ENCODE measurements at places on chromosomes 4 and X.

DNA sequence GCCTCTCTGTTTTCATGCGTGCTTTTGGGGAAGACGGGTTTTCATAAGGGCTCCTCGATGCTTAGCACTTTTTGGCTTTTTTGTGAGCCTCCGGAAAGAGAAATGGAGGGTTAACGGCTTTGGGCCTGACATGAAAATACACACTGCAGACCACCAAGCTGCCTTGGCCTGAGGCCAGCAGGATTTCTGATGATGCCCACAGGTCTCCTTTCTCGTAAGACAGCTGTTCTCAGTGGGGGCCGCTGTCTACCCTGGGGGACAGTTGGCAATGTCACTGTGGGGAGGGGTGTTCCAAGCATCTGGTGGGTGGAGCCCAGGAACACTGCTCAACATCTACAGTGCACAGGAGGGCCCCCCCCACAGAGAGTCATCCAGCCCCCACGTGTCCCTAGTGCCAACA is 29.4 kb upstream of the CLDN34 start:
- no peak for DNase-seq

GRCh38 chr4:120395746-120396145 is 329.1 kb upstream of the MAD2L1 start:
- DNase-seq: no peak

GRCh38 chr4:54165438-54165837 is 63.7 kb upstream of the PDGFRA start:
- no peak for DNase-seq

DNA sequence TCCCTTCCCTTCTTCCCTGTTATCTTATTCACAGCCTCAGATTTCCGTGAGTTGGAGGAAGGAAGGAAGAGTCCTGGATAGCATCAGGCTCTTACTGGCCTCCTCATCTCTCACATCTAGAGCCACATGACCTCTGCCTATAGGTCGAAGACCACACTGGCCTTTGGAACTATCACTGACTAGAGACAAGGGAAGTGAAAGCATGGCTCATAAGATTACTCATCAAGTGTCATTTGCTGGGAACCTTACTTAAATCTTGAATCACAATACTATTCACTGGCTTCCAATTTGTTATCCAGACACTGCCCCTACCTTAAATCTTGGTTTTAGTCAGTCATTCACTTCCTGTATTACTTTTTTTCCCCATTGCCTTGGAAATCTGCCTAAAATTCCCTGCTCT is 61.6 kb upstream of the MTMR8 start:
- no peak for DNase-seq

DNA sequence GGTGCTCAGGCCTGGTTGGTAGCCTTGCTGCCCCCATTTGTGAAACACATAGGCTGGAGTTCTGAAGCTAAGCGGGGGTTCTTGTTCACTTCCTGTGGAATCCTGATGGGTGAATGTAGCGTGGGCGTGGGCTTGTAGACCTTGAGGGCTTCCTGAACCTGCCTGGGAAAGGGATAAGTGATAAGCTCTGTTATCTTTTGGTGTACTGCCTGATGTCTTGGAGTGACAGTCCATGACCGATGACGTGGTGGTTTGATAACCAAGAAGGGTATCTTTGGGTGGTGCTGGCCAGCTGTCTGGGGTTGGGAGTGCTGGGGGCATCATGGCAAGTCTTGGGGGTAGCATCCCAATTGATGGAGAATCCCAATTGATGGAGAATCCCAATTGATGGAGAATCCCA is 17.5 kb upstream of the WDR1 start:
- DNase-seq: no peak

- DNase-seq: no peak
These were observed 98.8 kb upstream of the NDP start for GRCh38 chrX:44071847-44072551.

DNA sequence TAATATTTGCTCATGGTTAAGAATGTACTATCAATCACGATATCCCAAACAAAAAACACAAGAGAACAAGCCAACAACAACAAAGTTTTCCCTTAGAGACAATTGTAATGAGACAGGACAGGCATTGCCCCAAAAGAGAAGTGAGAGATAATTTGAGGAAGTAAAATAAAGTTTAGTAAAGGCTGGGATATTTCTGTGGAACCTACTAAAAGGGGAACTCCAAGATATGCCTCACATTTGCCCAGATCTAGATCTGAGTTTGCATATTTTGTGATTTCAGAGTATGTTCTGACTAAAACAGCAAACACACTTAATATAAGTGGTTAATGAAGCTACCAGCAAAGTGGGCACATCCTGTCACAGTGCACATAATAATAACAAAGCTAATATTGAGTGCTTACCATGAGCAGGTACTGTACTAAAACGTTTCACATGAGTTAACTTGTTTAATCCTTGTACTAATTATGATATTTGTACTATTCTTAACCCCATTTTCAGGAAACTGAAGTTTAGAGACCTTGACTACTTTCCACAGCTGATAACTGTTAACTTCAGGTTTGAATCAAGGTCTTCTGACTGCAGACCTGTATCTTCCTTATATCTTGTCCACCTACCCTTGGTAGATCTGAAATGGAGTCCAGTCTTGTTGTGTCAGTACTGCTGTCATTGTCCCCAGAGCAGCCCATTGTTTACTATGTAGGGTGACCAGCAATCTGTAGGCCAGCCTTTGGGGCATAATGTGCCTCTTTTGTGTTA is 26.0 kb upstream of the BMP2K start:
- no peak for DNase-seq

DNA sequence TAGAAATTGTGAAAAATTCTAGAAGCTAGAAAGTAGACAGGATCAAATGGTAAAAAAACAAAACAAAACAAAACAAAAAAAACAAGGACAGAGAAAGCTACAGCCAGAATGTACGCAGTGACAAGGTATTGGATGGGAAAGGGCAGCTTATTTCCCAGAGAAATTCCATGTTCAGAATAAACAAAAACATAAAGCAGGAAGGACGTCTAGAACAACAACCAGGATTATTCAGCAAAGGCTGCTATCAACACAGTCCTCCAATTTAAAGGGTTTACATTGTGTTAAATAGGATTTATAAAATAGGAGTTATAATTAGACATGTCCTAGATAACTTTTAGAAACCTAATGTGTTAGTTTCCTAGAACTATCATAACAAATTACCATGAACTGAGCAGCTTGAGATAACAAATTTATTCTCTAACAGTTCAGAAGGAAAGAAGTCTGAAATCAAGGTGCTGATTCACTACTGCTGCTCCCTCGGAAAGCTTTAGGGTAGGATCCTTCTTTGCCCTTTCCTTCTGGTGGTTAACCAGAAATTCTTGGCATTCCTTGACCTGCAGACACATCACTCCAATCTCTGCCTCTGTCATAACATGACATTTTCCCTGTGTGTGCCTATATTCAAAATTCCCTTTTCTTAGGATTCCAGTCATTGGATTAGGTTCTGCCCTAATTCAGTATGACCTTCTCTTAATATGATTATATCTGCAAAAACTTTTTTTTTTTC is 175.6 kb downstream of the SNCA start:
- DNase-seq: no peak

- DNase-seq: no peak
These were observed 79.3 kb downstream of the CBLL2 start for GRCh38 chrX:22351966-22352365.

DNA sequence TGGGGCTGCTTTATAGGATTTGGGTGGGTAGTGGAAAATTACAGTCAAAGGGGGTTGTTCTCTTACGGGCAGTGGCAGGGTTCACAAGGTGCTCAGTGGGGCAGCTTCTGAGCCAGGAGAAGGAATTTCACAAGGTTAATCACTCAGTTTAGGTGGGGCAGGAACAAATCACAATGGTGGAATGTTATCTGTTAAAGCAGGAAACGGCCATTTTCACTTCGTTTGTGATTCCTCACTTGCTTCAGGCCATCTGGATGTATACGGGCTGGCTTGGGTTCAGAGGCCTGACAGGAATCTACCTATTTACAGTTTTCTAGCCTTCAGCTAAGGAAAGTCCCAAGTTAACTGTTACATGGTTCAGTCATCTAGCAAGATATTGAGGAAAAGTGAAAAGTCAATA is 1003.5 kb downstream of the STPG2 start:
- no peak for DNase-seq

DNA sequence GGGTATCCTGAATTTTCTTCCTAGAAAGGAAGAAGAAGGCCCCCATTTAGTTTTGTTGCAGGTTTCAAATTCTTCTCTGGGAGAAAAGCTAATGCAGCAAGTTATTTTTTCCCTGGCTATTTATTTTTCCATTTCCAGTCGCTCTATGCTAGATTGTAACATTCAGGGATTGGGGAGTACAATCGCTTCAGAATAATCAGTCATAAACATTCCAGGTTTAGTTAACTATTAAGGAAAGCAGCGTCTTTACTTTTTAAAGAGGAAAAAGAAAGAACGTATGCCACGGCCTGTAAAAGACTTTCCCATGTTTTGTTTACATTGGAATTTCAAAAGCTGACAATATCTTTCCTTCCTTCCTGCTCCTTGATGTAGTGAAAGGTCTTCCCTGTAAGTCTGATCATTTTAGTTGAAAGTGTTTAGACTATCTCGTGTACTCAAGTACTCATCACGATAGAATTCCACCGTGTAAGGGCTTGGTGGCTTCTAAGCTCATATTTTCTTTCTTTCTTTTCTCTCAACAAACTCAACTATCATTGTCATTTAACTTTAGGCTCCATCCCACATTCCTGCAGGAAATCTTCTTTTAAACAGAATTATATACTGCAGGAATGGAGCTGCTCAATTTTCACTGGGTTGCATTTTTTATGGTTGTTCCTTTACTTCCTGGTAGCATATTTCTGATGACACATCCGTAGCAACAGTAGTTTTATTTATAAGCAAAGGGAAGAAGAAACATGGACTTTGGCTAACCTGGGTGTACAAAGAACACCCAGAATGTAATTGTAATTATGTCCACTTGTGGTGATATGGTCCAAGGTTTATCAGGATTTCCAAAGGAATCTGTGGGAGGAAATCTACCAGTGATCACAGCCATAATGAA is 213.1 kb upstream of the FAT1 start:
- no peak for DNase-seq

GRCh38 chrX:70445951-70446350 is 1.3 kb downstream of the DLG3 start:
- DNase-seq: no peak

GRCh38 chr4:10457255-10457801 is at the start of gene ZNF518B:
Gene ZNF518B, minus strand, starts transcription at chr4:10457426. Its CDS starts 11,098 bp downstream, at chr4:10446328.
- DNase-seq: no peak

DNA sequence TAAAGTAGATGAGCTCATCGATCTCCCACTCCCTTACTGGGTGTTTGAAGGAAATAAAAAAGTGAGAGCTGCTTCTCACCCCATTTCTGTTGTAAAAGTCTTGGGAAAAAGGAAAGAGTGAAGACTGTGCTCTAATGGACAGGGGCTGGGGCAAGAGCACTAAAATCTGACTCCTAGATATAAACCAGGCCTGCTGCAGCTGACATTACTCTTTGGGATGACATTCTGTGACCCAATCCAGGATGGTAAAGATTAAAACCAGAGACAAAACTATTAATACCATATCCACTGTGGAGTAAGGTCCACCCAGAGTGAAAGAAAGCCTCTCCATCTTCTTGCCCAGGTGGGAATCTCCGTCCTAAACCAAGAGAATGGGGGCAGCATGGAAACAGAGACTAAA is 20.1 kb upstream of the NEUROG2 start:
- DNase-seq: no peak

DNA sequence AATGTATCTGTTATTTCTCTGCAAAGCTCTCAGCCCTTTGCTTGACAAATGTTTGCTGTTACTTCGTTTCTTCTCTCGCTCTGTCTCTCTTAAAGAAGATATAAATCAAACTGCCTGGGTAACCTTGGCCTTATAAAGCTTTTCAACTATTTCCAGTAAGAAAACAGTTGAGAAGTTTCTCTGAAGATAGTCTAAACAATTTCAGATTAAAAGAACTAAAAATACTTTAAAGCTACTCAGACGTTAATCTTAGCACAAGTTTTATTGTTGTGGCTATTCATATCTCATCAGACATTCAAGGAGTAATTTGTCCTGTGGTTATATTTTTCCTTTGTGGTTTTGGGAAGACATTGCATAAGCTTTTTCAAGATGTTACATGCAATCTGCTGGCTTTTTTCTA is 22.6 kb downstream of the HOPX start:
- DNase-seq: no peak

GRCh38 chr4:19227701-19228100 is 1024.0 kb upstream of the SLIT2 start:
- DNase-seq: no peak

DNA sequence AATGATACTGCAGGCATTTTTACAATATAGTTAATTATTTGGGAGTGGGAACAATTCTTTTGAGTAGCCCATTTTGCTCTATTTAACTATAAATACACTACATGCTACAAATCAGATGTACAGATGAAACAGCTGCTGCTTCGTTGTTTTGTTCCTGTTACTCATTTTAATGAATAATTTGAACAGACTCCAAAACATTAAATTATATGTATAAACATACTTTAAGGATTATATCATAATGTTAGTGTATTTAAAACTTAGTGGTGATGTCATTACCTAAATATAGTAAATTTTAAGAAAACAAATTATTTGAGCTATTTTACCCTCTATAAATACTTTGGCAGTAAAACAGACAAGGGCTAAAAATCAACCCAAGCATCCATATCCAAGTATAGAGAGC is 60.7 kb downstream of the GAB1 start:
- DNase-seq: no peak

- no peak for DNase-seq
These were observed 58.2 kb downstream of the CD38 start for GRCh38 chr4:15836362-15836761.

- no peak for DNase-seq
These were observed 78.6 kb upstream of the STS start for GRCh38 chrX:7068939-7069367.

DNA sequence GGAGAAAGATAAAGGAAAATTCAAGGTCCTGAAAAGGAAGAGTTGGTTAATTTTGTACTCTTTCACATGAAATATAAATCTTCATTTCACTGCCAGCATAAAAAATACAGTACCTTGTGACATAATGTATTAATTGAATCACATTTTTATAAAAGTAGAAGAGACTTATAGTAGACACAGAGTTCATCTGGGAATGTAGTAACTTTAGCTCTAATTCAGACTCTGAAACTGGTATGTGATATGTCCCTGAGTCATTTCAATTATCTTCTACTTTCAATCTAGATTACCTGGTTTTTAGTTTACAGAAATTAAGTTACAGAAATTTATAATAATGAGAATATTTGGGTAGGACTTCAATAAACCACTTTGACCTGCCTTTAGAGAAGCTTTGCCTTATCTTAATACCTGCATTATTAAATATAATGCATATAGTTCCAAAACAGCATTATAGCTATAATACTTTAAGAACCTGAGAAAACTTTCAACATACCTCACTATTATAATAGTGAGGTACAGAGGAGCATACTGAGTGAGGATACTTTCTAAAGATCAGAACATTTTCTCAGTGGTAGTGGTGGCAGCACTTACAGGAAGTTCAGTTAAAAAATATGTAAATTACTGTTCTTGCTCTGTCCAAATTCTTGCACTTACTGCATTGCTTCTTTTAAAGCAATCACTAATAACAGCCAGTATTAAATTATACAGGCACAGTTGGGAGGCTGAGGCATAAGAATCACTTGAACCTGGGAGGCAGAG is 11.2 kb downstream of the NEK1 start:
- DNase-seq: no peak

GRCh38 chrX:152520653-152521052 is 69.5 kb upstream of the GABRA3 start:
- no peak for DNase-seq

- DNase-seq: no peak
These were observed 99.1 kb downstream of the FRYL start for GRCh38 chr4:48680848-48681568.

- DNase-seq: no peak
These were observed 79.0 kb downstream of the JAKMIP1 start for GRCh38 chr4:6121276-6121850.

Measured in NCI-H2107 (cell line).